ENCODE measurements at places on chromosomes 2 and 18.

DNA sequence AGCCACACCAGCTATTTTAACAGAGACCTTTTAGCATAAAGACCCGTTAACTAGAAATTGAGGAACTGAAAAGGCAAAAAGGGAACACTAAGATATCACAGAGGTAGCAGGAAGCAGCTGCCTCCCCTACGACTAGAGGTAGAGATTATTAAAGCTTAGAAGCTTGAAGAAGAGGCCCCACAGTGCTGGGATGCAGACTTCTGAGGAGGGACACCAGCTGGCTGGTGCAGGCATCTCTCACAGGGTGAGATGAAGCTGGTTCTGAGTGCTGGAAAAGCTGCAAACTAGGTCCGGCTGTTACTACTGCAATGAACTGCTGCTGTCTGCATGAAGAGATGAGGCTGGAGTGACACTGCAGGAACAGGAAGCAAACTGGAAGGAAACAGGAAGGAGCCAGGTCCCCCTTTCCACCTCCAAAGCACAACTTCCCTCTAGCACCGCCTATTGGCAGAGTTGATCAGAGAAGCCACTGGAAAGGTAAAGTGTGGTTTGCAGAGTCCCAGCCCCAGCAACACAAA is 61.2 kb upstream of the MRPS9 start:
- no peak for DNase-seq

GRCh38 chr18:41870191-41870590 is 84.8 kb upstream of the PIK3C3 start:
- no peak for DNase-seq

- no peak for DNase-seq
These were observed 417.1 kb downstream of the SOCS6 start for GRCh38 chr18:70705831-70706416.

GRCh38 chr2:60479226-60480088 is 74.0 kb downstream of the BCL11A start:
- DNase-seq: no peak

DNA sequence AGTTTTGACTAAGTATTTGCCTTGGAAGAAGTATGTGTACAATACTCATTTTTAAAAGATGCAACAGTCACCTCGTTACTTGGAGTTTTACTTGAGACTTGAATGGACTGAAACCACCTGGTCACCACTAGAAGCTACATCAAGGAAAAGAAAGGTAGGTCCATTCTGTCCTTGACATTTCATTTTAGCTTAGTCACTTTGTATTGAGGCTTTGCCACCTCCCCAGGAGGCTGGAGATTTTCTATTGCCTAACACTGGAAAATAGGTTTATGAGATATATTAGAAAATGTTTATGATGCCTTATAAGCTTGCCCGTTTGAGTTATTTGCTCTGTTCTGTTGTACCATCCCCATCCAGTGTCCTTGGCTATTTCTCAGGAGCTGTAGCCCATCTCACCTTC is 107.9 kb upstream of the ETAA1 start:
- no peak for DNase-seq

- DNase-seq: no peak
These were observed 301.6 kb upstream of the CDH2 start for GRCh38 chr18:28478531-28478930.

DNA sequence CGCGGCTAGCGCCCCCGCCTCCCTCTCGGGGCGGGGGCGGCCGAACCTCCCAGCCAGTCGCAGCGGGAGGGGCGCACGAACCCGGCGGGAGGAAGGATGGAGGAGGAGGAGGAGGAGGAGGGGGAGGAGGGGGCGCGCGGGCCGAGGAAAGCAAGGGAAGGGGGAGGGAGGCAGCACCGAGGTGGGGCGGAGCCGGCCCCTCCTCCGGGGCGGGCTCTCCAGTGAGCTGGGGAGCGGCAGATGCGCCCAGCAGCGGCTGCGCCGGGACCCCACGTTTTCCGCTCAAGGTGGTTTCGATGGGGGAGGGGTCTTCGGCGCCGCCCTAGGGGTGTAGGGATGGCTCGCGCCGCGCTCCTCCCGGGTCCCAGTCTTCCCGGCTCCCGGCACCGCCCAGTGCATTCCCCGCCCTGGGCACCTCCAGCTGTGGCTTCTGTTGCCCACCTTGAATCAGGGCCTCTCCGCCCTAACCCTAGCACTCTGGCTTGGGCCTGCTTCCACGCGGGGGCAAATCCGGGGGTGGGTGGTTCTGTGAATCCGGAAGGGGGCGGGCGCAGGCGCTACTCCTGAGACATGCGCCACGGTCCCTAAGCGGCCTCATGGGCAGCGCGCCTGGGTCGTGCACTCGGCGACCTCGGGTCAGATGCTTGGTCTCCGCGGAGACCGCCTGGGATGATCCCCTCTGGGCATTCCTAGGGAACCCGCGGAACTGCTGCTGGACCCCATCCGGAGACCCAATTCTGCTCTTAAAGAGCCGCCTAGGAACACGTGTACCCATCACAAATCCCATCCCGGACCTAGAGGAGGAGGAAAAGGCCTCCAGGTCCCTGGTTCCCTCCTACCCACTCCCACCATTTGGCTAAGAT is at the start of gene FBXO41:
TSS of gene FBXO41 (minus strand) at position 183 of the 863 bp plus-strand sequence. CDS start 14,848 bp downstream, outside the sequence.
- no peak for DNase-seq

DNA sequence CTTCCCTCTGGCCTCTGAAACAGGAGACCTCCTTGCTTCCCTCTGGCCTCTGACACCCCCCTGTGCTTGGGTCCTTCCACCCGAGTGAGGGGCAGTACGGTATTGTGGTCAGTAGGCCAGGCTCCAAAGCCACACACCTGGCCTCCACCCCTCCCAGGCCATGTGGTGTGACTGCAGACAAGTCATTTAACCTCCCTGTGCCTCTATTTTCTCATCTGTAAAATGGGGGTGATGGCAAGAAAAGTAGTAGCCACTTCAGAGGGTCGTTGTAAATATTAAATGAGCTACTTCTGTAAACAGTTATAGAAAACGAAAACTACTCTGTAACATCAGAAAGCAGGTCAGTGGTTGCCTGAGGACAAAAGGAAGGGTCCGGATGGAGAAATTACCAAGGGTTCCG is 74.2 kb downstream of the SMAD7 start:
- no peak for DNase-seq

DNA sequence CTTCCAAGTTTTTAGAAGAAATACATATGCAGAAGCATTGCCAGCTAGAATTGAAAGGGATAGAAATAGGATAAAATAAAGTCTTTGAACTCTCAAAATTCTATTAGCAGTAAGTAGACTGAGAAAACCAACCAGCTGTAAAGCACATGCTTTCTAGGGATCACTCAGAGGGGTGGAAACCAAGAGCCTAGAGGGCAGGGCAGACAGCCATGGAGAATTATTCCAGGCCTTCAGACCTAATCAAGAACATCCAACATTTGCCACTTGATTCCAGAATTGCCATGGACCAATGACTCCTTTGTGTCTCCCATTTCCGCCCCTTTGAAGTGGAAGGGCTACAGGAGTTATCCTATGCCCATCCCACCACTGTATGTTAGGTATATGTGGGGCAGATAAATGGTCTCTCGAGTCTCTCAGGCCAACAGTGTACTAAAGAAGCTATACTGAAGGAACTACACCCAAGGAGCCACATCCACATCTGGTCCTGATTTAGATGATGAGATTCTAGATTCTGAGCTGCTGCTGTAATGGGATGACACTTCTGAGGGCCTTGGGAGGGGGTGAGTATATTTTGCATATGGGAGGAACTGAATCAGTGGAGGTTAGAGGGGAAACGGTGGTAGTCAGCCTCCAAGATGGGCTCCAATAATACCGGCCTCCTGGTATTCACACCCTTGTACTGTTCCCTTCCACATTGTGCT is 4.0 kb downstream of the FARSB start:
- no peak for DNase-seq

GRCh38 chr2:177818412-177818811 is 254.2 kb downstream of the PDE11A start:
- DNase-seq: no peak

GRCh38 chr2:183078163-183078463 is 434 bp upstream of the DUSP19 start:
- DNase-seq: no peak

DNA sequence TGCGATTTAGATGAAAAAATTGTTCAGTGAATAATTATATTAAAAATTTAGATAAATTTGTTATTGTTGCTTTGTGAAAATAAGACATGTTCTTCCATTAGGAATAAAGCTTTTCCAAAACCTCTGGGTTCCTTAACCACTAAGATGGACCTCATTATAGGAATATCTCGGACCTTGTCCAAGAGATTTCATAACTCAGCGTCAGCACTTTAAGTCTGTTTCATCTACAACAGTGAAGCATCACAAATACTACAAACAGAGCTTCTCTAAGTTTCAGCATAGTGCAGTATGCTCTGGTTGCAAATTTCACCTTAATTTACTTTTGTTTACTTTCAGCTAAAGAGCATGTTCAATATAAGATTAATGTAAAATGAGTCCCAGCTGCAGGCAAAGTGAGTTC is 150.3 kb downstream of the UBE2E3 start:
- no peak for DNase-seq

GRCh38 chr18:48669180-48669675 is 130.4 kb downstream of the CTIF start:
- DNase-seq: no peak

- DNase-seq: no peak
These were observed 239.8 kb upstream of the ZEB2 start for GRCh38 chr2:144759746-144760145.

- DNase-seq: no peak
These were observed 258.3 kb upstream of the SALL3 start for GRCh38 chr18:78721238-78721875.

DNA sequence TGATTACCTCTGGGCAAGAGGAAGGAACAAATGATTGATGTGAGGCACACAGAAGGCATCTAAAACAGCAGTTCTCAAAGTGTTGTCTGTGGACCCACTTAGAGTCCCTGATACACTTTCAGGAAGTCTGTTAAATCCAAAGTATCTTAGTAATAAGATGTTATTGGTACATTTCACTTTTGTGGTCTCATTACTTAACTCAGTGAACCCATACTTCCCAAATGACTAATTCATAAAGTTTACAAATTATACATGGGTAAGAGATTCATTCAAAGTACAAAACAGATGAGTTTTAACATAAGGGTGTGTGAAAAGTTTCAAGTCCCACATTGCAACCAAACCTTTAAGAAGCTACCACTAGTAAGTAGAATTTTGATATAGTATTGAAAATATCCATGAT is 440.5 kb downstream of the NUP35 start:
- DNase-seq: no peak

- DNase-seq: no peak
These were observed 172.4 kb downstream of the FBXO15 start for GRCh38 chr18:73975266-73975665.

DNA sequence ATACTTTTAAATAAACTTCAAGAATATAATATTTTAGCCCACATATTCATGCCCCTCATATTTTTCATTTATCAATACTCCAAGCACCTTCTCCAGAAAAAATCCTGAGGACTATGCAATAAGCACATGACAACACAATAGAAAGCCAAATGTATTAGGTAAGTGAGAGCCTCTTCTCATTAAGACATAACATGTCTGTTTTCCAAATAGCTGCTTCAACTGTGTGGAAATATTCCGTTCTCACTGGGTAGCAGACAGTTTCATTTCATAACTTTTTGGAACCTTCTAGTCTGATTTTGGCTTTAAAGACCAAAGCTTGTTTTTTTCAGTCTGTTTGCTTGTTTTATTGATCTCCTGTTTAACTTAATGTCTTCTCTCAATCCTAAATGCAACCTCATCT is 137.8 kb downstream of the PIK3C3 start:
- no peak for DNase-seq

- no peak for DNase-seq
These were observed 70.1 kb downstream of the RPE start for GRCh38 chr2:210072493-210072892.

GRCh38 chr18:7479756-7480155 is 87.4 kb upstream of the PTPRM start:
- no peak for DNase-seq

DNA sequence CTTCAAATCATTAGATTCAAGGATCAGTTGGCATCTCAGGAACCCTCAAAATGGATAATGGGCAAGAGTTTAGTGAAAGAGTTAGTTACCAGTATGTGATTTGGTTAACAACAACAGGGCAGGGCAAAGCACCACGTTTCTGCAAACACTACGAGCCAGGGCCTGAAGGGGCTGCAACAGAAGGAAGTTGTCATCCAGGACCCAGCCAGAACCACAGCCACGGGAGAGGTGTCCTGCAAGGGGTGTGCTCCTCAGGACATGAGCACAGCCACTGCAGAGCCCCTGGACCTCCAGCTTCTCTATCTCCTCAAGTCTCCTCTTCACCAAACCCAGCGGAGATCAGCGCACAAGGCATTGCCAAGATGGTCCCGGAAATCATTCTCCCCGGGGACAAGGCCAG is 173.3 kb upstream of the PIEZO2 start:
- DNase-seq: no peak
